ENCODE measurements at places on chromosomes 4 and X. TPM values are rescaled to one million over a fixed set of nuclear protein-coding genes. Genes with fewer than 3 reads are reported as not detected.

The YY2 gene
- 1.0 TPM for total RNA-seq

The IQCM gene
- total RNA-seq, result under 0.01 TPM

DNA sequence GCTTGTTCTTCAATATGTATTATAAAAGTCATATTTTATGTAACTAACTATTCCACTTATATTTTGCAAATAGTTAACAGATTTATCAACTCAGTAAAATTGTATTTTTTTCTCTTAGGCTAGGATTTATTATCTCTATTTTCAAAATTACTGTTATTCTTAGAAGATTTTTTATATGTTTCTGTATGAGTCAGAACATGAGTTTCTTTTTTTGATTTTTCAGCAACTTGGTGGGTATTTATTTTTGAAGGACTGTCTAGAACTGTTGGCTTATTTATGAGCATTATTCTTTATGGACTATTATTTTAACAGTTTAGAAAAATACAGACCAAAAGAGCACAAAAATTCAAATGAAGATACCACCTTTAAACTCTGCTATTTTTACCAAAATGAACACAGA, 6.8 kb downstream of the AIMP1 start:
- no peak for DNase-seq

GRCh38 chrX:151702026-151702714, 6.9 kb downstream of the PRRG3 start:
- no peak for DNase-seq

- DNase-seq, result no peak
Observed at GRCh38 chrX:17931855-17932254, 70.8 kb upstream of the RAI2 start.

- DNase-seq, result no peak
Observed at GRCh38 chr4:143502231-143502630, 11.3 kb upstream of the SMARCA5 start.

- no peak for DNase-seq
Observed at GRCh38 chrX:7926914-7927258, 327 bp downstream of the PNPLA4 start.

DNA sequence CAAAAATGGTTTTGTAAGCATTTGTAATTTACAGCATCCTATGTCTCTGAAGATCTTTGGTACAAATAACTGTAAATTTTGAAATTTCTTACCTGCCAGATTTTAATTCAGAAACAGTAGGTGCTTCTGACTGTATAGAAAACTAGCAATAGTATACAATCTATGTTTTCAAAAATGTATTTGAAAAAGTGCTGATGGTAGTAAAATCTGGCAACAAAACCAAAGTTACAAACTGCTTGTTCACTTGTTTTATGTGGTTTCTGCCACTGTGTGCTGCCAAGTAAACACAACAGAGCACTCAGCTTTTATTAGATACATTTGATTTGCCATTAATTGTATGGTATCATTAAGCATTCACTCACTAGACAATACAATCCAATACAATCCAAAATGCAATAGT, 206.1 kb downstream of the CPE start:
- no peak for DNase-seq

DNA sequence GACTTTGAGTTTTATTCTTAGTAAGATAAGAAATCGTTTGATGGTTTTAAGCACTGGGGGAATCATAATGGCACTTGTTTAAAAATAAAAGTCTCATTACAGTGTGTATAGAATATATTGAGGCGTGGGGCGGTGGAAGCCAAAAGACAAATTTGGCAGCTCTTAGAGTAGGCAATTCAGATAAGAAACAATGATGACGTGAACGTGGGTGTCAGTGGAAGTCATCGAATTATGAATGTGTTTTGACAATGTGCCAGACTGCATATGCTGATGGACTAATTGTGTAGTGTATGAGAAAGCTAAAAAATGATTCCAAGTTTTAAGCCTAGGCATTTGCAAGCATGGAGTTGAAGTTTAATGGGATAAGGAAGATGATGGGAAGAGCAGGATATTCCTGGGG, 35.8 kb downstream of the SPANXD start:
- DNase-seq, result peak; percentile 25

DNA sequence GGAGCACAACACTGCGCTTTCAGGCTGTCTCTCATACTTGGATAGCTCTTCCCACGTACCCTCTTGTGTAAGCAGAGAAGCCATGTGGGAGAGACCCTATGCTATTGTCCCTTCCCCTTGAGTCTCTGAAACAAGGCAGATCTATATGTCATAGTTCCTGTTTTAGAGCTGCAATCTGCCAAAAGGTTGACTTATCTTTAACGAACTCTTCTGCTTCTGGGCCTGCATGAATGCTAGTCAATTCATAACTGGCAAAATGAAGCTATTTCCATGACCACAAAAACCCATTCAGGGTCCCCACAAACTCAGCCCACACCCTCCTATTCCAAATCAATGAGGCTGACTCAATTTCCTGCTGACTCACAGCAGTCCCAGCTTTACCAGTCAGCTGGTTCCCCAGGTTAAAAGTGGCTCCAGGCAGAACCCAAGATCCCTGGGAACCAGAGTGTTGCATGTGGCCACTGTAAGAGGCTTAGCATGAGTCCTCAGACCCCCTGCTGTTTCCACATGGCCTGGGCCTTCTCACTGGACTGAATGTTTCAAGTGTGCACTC, 25.3 kb upstream of the SOD3 start:
- peak; percentile 98 for DNase-seq

All from fibroblast of lung (primary cell).